ENCODE measurements at places on chromosomes 1 and 21.

DNA sequence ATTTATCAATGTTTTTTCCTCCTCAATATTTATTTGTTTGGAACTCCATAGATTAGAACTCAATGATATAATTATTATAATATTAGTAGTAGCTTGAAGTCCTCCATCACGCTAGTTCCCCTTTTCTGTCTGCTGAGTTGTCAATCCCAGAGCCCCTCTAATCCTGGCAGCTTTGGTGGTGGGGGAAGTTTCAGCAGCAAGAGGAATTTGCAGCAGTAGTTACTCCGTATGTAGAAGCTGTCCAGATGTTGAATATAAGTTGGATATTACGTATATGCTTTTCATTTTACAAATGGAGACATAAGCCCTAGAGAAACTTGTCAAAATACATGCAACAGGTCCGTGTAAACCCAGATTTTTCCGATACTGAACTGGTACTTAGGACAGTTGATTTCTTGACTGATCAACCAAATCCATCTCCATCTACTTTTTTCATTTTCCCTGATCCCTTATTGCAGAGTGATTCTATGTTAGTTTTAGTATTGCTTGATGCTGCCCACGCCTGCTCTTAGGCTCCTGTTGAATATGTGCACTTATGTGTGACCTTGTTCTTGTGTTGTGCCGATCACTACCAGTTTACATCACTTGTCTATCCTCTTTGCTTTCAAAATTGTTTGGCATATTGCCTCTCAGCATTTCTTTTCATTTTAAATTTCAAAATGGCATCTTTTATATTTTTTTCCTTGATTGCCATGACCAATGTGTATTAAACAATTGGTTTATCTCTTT, 28.1 kb downstream of the SMAP2 start:
- no peak for DNase-seq

- no peak for DNase-seq
Observed at GRCh38 chr1:184392779-184393522, 6.1 kb downstream of the C1orf21 start.

- DNase-seq: peak; percentile 8
Observed at GRCh38 chr1:97562081-97562480, 358.8 kb downstream of the DPYD start.

- peak; percentile 3 for DNase-seq
Observed at GRCh38 chr1:208717525-208717924, 473.3 kb upstream of the PLXNA2 start.

GRCh38 chr1:62084310-62084890, 110.2 kb upstream of the L1TD1 start:
- DNase-seq: no peak

GRCh38 chr1:51414811-51415210, 84.4 kb upstream of the TTC39A start:
- no peak for DNase-seq

- DNase-seq: no peak
Observed at GRCh38 chr1:183178545-183178944, 7.5 kb upstream of the LAMC2 start.

DNA sequence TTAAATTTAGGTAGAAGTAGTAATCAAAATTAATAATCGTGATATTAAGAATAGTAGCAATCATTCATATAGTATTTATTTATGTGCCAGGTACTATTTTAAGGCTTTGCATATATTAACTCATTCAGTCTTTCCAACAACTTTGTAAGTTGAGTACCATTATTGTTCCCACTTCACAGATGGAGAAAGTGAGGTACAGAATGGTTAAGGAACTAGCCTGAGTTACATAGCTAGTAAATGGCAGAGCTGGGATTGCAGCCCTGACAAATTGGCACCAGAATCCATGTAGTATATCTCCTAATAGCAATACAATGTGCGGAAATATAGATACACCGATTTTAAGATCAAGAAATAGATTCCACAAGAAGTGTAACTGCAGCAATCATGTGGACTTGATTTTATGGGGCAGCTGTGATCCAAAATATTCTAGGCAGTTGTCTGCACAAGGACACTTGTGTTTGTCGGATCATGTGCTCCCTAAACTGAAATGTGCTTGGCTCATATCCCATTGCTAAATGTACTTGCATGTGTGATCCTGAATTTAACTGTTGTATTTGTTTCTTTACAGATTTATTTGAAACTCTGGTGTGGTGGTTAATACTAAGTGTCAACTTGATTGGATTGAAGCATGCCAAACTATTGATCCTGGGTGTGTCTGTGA, 5.8 kb upstream of the GTF2B start:
- DNase-seq: no peak

- DNase-seq: no peak
Observed at GRCh38 chr21:33024201-33025103, 1.3 kb upstream of the OLIG2 start.

- DNase-seq: no peak
Observed at GRCh38 chr1:47187231-47187925, 2.5 kb downstream of the PDZK1IP1 start.

DNA sequence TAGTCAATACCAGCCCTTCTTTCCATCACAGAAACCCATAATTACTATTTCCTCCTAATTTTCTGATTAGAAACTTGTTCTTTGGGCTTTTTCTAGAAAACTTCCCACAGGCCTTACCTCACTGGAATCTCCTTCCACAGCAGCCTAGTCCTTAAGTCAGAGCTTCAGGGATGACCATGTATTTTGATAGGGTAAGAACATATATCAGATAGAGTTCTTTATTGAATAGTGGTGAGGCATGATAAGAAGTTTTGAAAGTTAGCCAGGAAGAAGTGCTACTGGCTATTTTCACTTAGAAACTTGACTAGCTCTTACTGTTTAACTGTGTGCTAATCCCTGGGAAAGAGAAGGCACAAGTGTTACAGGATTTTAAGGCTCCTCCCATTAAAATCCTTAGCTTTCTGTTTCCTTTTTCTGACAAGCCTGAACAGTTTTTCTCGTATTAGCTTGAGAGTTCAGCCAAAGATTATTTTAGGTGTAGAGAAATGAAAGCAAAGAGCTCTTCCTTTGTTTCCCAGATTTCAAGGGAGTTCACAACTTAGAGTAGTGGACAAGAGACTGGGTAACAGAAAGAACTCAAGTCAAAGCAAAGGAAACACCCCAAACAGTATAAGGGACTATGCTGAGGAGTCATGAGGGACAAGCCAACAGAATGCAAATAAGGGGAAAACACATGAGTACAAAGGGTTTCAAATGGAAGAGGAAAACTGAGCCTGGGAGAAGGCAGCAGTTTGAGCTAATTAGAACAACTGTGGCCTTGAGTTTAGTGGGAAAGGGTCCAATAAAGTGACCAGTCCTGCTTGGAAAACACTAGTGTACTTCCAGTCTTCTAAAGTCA, 37.2 kb upstream of the AIM2 start:
- DNase-seq: no peak

DNA sequence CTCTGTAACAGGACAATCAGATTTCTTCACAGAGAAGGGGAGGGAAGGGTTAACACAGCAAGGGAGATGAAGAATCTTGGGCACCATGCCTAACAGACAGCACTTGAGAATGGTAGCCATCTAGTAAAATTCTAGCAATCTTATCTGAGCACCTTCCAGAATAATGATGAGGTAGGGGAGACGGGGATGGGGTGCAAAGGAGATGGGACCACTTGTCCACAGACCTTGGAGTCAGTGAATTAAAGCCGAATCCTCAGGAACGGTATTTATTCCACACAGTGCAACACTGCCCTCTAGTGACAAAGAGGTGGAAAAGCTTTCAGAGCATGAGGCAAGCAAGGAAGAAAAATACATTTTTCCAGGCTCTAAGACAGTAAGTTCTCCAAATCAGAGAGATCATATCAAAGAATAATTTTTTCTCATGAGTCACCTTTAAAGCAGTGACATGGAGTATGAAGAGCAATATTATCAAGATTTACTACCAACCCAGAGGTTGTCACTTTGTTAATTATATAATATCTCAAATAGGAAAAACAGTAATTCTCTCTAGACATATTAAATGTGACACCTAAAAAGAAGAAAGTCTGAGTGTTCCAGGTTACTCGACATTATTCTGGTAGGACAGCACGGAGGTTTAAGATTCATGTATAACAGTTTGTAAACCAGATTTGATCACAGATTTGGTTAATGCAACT, 43.3 kb upstream of the LPAR3 start:
- peak; percentile 68 for DNase-seq

DNA sequence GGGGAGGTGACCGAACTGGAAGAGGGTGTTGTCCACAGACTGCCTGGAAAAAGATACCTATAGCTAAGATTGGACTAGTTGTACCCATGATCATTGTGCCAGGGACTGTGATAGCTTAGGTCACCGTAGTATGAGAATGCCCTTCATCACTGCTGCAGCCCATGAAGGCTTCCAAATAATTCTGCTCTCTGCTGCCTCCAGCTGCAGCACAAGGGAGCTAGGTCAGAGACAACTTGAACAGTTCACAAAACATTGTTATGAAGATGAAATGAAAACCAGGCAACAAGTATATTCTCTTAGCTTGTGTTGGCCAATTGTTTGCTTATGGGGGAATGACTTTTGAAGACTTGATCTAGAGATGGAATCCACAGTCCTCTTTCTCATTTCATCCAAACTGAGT, 246.7 kb downstream of the MRPL39 start:
- no peak for DNase-seq

GRCh38 chr21:41945982-41946381, 7.8 kb downstream of the C2CD2 start:
- no peak for DNase-seq

DNA sequence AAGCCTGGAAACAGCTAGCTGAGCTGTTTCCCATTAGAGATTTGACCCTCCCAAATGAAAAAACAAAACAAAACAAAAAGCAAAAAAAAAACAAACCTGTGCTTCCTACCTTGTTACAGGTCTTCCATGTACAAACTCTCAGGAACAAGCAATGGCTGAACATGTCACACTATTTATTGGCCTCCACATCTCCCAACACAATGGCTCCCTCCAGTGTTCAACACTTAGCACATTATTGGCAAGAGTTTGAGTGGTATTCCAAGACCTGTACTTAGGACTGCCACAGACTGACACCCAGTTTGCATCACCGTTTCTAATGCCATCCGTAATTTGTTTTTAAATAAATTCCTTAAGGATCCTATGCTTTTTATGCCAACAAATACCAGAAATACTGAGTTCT, 195.0 kb upstream of the OLFM3 start:
- peak; percentile 78 for DNase-seq

DNA sequence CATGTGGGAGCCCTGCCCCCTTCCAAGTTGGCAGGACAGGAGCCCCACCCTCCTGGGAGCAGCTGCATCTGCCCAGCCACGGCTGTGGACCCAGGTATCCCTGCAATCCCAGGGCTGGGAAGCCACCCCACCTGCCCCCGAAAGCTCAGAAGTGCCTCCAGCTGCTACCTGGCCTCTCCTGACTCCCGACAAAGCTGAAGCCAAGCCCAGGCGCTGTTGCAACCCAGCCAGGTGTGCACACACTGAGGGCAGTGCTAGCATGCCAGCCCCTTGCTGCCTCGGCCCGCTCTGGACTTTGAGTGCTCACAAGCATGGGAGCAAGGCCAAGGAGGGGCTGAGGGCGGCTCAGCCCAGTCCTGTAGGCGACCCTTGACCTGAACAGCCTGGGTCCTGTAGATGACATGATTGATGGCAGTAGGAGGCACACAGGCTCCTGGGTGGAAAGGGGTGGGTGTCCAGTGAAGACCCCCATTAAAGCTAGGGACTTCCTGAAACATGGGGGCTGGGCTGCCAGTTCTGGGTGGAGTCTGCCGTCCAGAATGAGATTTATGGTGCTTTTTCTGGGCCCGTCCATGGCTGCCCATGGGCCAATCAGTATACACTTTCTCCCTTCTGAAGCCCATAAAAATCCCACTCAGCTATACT, 2.8 kb upstream of the SSU72 start:
- DNase-seq: no peak

GRCh38 chr1:87236585-87236984, 92.1 kb upstream of the LMO4 start:
- no peak for DNase-seq

GRCh38 chr1:37162059-37162458, 127.7 kb upstream of the GRIK3 start:
- no peak for DNase-seq

DNA sequence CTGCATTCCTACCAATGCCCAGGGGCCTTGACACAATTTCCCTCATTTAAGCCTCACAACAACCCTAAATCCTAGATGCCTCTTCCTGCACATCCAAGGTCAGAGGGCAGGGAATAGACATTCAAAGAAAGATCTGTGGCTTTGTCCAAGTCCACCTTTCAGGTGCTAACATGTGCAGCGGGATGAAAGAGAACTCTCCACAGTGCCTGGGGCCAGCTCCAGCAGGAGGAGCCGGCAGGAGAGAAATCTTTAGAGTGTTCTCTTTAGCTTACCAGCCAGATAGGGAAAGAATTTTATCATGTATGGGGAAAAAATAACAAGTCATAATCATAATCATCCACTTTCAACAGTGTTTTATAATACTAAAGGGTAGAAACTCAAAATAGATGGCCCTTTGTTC, 319.7 kb downstream of the MATN1 start:
- DNase-seq: no peak

- DNase-seq: peak; percentile 74
Observed at GRCh38 chr1:168092566-168093355, 44.0 kb downstream of the GPR161 start.

- peak; percentile 54 for DNase-seq
Observed at GRCh38 chr1:233127157-233127556, 168.4 kb downstream of the PCNX2 start.

DNA sequence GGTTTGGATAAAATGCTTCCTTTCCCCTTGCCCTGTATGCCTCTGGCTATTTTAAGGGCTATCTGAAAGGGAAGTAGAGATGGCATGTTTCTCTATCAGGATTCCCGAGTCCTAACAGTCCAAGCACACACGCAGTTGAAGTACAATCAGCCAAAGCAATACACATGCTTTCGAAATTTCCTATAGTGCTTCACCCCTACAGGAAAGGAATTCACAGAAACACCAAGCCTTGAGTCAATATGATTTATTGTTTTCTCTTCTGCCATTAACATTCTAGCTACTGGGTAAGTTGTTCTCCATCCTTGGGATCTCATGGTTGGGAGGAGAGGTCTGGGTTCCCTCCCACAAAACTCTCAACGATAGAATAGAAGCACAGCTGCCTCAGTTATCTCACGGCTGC, 8.7 kb downstream of the ITLN1 start:
- DNase-seq: no peak

DNA sequence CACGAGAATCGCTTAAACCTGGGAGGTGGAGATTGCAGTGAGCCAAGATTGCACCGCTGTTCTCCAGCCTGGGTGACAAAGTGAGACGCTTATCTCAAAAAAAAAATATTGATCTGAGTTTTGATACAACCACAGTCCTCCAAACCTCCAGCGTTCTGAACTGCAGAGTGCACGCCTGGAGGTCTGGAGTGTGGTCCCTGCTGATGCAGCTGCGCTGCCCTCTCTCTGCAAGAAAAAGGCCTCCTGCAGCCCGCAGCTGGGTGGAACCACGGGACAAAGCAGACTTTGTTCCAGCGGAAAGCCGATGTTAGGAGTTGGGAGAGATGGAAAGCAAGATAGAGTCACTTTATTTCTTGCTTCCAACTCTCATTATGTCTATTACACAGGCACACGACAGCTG, 144.9 kb upstream of the SOD1 start:
- peak; percentile 50 for DNase-seq

GRCh38 chr1:224170748-224171478, 12.1 kb upstream of the DEGS1 start:
- peak; percentile 65 for DNase-seq

- no peak for DNase-seq
Observed at GRCh38 chr1:248862695-248862997, 3.8 kb upstream of the ZNF692 start.

GRCh38 chr1:6770751-6771440, 14.4 kb upstream of the CAMTA1 start:
- peak; percentile 42 for DNase-seq

- DNase-seq: peak; percentile 49
Observed at GRCh38 chr1:196380316-196380715, 227.9 kb downstream of the KCNT2 start.
